Thoracic aorta (tissue), 2 donors: ENCODE measurements at places on chromosomes 7 and 10. TPM values are rescaled to one million over a fixed set of nuclear protein-coding genes. Genes with fewer than 3 reads are reported as not detected.
A peak's percentile ranks its signal among the peaks of the same experiment; 100 is the strongest.

GRCh38 chr7:75687246-75688088 lies 51.3 kb downstream of the HIP1 start:
- no peak for DNase-seq
- H3K27me3 ChIP-seq: no peaks in the 10 kb centered on the region
- no peaks in the 10 kb centered on the region for H3K4me1 ChIP-seq
- H3K4me3 ChIP-seq: no peak overlapping the region

DNA sequence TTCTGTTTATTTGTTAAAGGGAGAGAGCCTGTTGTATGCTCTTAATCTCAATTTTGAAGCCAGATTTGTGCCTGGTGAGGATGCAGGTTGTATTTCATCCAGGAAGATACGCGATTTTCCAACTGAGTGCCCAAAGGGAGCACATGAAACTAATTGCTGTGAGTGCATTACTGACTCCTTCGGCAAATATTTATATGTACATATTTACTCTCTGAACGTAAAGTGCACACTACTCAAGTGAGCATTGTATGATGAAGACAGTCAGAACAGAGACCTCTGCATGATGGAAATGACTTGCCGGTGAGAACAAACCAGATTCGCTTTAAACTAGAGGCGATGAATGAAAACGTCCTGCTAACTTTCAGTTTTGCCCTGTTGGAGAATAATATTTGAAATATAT lies 130.1 kb downstream of the MALRD1 start:
- no peak overlapping the region for H3K4me3 ChIP-seq
- H3K4me1 ChIP-seq: no peaks in the 10 kb centered on the region
- H3K27me3 ChIP-seq: no peaks in the 10 kb centered on the region
- no peak overlapping the region for H3K27ac ChIP-seq

- no peaks in the 10 kb centered on the region for H3K36me3 ChIP-seq
- no peaks in the 10 kb centered on the region for H3K27me3 ChIP-seq
- peaks cover 19% of the 10 kb centered on the region for H3K4me1 ChIP-seq
- DNase-seq: no peak
These were observed 205.4 kb downstream of the IMMP2L start for GRCh38 chr7:111356941-111357340.

DNA sequence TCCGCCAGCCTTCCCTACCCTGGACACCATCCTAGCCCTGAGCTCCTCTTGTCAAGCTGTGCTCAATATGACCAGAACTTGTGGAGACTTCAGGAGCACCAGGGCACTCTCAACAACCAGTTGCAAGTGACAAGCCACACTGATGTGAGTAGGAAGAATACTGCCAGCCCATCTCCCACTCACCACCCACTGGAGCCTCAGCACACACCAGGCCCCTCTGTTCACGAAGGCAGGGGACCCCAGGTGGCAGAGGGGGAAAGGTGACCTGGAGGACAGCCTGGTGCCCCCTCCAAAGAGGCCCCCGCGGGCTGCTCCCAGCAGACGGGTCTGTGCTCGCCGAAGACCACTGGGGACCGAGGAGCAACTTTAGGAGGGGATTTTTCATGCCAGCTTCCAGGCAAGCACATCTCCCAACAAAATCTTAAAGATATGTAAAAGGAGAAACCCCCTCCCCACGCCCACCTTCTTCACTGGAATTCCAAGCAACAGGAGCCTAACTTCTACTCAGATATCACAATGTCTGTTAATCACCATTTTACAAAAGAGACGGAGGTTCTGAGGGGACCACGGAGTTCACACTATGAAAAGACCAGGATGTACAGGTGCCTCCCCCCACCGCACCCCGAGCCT lies 1.0 kb downstream of the MMD2 start:
- peaks cover 7% of the 10 kb centered on the region for H3K4me1 ChIP-seq
- no peak overlapping the region for H3K27ac ChIP-seq

ZNF282 gene
- total RNA-seq: 20.7 TPM

FAM180A gene
- 133 TPM for total RNA-seq

DNA sequence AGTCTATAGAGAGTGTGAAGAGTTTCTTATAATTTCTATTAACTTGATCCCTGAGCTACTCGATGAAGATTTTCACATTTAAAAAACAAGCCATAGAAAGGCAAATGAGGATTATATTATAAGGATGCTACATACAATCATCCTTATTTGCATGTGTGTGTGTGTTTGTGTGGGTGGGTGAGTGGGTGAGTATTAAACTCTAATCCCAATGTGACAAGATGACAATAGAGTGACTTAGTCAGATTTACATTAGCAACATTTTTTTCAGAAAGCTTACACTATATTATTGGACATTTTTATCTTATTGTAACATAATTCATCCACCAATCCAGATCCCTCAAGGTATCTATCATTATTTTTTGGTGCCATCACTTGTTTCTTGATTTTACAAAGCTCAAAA lies 331.7 kb downstream of the SORCS1 start:
- H3K27me3 ChIP-seq: no peaks in the 10 kb centered on the region
- H3K4me3 ChIP-seq: no peak overlapping the region
- no peak overlapping the region for H3K27ac ChIP-seq
- H3K36me3 ChIP-seq: no peaks in the 10 kb centered on the region
- DNase-seq: no peak

- H3K4me1 ChIP-seq: no peaks in the 10 kb centered on the region
- H3K27ac ChIP-seq: no peak overlapping the region
- H3K36me3 ChIP-seq: no peaks in the 10 kb centered on the region
- no peaks in the 10 kb centered on the region for H3K27me3 ChIP-seq
- H3K4me3 ChIP-seq: no peak overlapping the region
- peak; percentile 19 for DNase-seq
These were observed 151.6 kb downstream of the KIAA1217 start for GRCh38 chr10:24360282-24361127.

ZNF37A gene
- 43.3 TPM for total RNA-seq

ARL3 gene
- 5.1 TPM for total RNA-seq

GRCh38 chr10:90855126-90855525 lies 2.7 kb downstream of the HTR7 start:
- H3K27me3 ChIP-seq: no peaks in the 10 kb centered on the region
- H3K4me1 ChIP-seq: peaks cover 10% of the 10 kb centered on the region
- DNase-seq: no peak

DDC gene
- not detected for total RNA-seq

GRCh38 chr7:114415064-114415989 lies 712 bp downstream of the FOXP2 start:
- H3K36me3 ChIP-seq: no peaks in the 10 kb centered on the region
- peaks cover 35% of the 10 kb centered on the region for H3K4me1 ChIP-seq
- no peak for DNase-seq
